Heart left ventricle (tissue), 16 donors: ENCODE measurements at places on chromosomes 5 and 9. TPM values are rescaled to one million over a fixed set of nuclear protein-coding genes. Genes with fewer than 3 reads are reported as not detected.

GRCh38 chr5:56763182-56763581 is 52.2 kb upstream of the MAP3K1 start:
- no peak for DNase-seq

DNA sequence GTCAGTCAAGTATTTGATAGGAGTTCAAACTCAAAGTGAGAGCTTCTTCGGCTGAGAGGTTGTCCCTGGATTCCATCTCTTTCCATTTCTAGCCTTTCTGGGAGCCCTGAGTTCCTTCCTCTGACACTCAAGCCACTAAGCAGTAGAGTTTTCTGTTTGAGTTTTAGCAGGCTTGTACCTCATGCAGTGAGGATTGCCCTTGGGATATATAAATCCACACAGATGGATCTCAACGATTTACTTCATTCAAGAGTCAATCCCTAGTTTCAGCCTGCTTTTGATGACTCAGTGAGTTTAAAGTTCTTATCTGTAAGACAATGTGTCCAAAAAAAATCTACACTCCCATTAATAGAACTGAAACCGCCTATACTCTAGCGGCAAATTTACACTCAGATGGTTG is 2240.9 kb upstream of the WWC1 start:
- no peak for DNase-seq

GRCh38 chr5:69444127-69444754 is 29.3 kb downstream of the MARVELD2 start:
- no peak for DNase-seq

DNA sequence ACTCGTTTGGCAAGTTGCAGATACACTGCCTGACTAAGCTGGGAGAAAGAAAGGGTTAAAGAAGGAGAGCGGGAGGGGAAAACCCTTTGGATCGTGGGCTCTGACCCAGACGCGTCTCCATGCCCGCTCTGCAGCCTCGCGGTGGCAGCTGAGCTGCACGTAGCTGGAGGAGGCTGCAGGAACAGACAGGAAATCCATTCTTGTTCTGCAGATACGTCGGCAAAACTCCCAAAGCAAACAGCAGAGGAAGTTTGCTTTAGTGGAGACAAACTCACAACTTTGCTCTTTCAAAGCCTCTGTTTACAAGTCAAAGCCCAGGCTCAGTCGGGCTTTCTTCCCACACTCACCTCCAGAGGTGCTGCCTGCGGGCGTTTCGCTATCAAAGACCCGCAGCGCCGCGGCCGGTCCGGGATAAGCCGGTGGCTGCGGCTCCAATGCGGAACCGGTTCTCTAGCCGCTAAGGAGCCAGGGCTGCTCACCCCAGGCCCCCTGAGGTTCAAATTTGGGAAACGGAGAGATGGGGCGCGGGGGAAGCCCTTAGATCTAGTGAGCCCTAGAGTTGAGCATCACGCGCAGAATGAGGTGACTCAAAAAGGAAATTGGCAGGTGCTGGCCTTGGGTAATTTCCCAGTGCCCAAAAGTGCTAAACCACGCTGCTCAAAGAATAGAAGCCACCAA is 60.7 kb downstream of the MAT2B start:
- no peak for DNase-seq

DNA sequence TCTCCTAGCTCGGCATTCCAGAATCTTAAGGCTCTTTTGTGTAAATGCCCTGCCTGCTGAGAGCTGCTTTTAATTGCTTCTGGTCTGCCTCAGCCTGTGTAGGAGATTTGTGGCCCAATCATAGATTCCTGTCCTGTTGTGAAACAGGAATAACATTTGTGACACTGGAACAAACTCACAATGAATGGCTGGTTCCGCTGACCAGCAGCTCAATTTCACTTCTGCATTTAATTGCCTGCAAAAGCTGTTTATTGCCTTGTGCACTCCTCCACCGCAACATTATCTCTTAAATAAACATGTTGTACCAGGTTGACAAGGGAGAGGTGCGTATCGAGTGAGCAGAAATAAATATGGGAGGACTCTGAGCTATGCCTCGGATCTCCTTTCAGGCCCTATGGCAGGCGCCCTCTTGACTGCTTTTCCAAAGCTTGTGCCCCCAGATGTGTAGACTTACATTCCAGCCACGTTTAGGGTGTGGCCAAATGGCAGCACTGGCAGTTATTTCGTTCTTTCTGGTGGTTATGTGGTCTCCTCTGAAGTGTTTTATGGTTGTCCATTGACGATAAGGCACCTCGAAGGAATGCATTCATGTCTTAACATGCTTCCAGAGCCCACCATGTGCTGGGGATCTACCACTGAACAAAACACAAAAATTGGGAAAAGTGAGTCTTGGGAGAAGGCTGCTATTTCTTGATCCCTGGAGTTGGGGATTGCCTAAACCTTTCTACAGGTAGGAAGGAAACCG is 58.1 kb downstream of the DMRT1 start:
- DNase-seq = no peak

- DNase-seq = no peak
Measured at GRCh38 chr5:174159327-174160114, 114.0 kb downstream of the NSG2 start.

DNA sequence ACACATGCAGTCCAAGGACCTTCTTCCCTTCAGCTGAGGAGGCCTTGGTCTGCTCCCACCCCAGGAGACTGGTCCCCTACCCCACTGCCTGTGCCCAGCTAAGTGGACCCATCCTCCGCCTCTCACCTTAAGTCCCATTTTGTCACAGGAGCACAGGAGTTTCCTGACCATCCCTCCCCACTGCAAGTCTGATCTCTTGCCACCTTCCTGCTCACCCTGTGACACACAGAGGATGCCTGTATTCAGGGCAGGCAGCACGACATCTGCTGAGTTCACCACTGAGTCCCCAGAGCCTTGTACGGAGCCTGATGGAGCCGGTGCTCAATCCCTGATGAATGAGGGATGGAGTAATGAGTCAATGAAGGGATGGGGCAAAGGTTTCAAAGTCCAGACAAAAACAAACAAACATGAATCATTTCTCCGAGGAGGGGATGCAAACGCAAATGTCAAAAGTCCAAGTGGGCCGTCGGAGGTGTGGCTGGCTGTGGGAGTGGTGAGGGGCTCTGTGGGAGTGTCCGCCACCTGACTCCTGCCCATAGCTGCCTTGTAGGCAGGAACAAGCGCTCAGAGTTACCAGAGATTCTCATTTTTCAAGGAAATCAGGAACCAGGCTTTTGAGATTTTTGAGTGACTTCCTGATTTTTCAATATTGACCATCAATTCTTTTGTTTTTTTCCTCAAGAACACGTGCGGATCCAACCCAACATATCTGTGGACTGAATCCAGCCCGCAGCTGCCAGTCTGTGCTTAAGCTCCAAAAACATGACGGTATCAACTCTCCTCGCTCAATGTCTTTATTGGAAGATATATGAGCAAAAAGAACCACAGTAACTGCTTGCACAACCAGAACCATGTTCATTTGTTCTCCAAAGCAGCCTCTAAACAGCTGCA is 4.4 kb downstream of the RAPGEF1 start:
- DNase-seq = no peak

DNA sequence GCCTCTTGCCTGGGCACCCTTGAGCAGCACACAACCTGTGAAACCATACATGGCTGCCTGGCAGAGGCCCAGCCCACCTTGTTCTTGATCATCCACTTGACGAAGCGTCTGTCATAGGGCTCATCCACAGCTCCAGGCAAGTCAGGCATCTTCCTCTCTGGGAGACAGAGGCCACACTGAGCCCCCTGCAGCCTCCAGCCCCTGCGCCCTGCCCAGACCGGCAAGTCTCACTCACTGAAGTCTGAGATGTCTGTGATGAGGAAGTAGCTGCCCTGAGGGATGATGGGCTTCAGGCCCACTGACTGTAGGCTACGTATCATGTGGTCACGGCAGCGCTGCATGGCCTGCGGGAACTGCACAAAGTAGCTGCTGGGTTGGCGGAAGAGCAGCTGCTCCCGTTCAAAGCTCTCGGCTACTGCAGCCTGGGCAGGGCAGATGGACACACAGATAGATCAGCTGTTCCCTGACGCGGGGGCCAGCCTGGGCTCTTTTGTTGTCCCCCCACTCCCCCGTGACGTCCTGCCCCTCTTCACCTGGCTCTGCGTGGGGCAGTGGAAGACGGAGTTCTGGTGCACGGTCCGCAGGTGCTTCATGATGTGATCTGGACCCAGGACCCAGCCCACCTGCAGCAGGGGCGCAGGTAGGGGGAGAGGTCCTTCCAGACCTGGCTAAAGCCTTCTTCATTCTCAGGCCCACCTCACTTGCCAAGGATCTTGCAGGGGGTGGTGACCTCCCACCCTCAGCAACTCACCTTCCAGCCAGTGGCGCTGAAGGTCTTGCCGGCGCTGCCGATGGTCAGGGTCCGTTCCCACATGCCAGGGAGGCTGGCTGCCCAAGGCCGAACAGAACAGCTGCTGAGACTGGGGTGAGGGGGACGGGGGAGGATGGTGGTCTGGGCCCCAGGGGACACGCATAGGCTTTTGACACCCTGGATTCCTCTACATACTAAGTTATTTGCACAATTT is 5.9 kb upstream of the SPOUT1 start:
- DNase-seq = no peak

DNA sequence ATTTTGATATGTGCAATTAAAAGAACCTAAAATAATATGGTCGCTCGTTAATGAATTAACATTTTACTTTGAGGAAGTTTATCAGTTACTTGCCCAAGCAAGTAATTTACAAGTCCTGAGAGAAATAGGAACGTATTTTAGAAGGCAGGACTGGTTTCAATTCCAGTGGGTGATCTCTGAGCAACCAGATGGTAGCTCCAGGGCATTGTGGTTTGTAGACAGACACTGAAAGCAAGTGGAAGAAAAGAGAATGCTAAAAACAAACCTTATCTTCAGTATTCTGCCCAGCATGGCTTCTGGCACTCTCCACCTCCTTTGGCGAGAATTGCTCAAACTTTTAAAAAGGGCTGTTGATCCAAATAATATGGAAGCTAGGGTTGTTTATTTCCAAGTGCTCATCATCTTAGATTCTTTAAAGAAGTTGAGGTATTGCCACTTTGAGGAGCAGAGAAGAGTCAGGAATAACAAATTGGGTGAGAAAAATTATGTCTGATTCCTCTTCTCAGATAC is 31.8 kb upstream of the ERAP2 start:
- no peak for DNase-seq

EMB gene
- total RNA-seq = 4.2 TPM

PCA3 gene
- total RNA-seq = not detected

SPATA31D4 gene
- total RNA-seq = not detected

TLX3 gene
- total RNA-seq = 0.15 TPM

ALDH1A1 gene
- 9.3 TPM for total RNA-seq

MORN5 gene
- not detected for total RNA-seq

S1PR3 gene
- 29.5 TPM for total RNA-seq

GABRA6 gene
- not detected for total RNA-seq

PCDHA3 gene
- total RNA-seq = 0.20 TPM
